CD4-positive, alpha-beta T cell treated with Interleukin-6 at 100 ng/mL for 8 hours (primary cell): ENCODE measurements at places on chromosomes 7 and 10.

GRCh38 chr7:37663693-37664092 is 19.9 kb upstream of the GPR141 start:
- DNase-seq, result no peak

DNA sequence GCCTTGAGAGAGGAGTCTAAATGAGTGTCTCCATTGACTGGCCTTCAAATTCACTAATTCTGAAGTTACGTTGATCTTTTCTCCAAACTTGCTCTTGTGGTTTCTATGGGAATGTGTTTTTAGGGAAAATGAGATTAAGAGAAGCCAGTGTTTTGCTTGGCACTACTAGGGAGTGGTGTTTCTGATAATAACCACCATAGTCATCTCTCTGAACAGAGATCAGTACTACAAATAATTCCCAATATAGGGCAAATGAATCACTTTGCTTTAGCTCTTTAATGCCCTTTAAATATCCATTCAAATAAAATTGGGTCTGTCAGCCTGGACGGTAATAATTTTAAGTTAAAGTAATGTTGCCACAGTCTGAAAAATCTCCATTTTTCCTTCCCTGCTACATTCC is 90.8 kb downstream of the NRF1 start:
- no peak for DNase-seq

GRCh38 chr7:102404005-102404861 is 8.1 kb downstream of the PRKRIP1 start:
- peak; percentile 63 for DNase-seq

GRCh38 chr10:132466520-132467463 is 69.8 kb downstream of the PWWP2B start:
- no peak for DNase-seq

- no peak for DNase-seq
Observed at GRCh38 chr7:120926943-120927346, 23.6 kb upstream of the ING3 start.

DNA sequence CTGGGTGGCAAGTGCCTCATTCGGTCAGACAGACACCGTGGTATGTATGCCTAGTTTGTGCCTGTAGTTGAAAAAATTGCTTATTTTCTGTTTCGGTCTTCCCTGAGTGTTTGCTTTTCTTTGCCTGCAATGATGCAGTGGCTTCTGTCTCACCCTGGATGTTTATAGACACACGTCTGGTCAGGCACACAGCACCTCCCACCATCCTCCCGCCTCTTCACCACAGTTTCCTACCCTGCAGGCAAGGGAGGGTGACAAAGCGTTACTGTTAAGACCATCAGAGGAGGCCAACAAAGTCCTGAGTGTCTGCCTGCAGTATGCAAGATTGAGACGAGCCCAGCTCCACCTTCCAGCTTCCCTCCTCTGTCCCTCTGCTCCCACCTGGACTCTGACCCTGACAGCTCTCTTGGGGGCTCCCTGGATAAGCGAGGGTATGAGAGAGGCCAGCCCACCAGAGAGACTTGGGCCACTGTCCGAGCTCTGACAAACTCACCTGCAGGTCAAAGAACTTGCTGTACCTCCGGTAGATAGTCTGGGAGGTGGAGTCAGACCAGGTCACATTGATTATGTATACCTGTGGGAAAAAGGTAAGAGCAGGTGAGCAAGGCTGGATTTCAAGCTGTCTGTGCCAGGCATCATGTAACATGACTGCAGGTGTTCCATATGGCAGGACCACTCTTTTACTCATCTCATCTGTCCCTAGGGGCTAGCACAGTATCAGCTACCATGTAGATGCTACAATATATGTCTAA is 54.4 kb downstream of the SH3PXD2A start:
- peak; percentile 52 for DNase-seq
